Urinary bladder (tissue), 4 donors: ENCODE measurements at places on chromosomes 5 and 9. TPM values are rescaled to one million over a fixed set of nuclear protein-coding genes. Genes with fewer than 3 reads are reported as not detected.

DNA sequence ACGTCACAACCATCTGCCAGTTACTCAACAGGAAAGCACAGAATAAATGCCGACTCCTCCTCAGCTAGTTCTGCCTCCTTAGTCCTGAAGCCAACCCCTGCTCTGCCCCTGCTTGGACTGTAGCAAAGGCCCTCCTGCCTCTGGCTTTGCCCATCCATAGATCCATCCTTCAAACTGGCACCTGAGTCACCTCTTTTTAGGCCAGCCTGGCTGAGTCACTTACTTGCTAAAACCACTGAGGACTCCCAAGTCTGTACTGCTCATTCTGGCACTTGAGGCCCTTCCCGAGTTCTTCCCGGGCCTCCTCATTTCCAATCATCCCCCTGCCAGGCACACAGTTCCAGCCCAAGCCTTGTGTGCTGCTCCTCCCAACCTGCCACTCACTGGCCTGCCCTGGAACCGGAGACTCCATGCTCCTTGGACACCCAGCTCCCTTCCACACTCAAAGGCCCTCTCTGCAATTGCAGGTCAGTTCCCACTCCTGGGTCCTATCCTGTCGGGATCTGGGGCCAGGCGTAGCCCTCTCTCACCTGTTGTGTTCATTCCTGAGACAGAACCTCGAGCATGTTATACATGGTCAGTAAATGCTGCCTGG, 220.1 kb downstream of the DAB2IP start:
- no peak for DNase-seq

DNA sequence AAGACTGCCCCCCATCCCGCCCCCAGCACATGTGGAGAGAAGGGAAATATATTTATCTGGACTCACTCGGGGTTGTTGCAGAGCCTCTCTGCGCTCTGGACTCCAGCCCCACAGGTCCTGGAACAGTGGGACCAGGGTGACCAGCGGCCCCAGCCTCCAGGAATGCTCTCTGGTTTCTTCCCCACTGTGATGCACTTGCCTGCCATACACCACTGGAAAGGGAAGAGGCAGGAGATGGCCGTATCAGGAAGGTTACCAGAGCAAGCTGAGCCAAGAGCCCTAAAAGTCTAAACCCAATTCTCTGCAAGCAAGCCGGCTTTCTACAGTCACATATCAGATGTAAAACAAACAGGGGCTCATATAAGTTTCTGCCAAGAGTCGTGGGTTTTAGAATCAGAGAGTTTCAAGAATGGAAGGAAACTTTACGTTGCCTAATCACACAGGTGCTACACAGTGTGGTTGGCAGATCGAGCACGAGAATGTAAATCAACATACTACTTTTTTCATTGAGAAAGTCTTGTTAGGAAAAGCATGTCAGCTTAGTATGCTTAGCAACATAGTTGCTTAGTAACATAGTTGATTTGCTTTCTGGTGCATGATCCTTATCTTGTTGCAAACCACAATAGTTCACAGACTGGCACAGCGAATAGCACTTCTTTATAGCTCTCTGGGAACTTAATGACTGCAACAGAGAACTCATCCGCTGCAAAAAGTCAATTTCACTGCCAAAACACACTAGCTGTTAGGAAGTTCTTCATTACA, 201.2 kb downstream of the TARS1 start:
- DNase-seq = no peak

GRCh38 chr5:65508978-65509377, 27.3 kb upstream of the ADAMTS6 start:
- DNase-seq = no peak

DNA sequence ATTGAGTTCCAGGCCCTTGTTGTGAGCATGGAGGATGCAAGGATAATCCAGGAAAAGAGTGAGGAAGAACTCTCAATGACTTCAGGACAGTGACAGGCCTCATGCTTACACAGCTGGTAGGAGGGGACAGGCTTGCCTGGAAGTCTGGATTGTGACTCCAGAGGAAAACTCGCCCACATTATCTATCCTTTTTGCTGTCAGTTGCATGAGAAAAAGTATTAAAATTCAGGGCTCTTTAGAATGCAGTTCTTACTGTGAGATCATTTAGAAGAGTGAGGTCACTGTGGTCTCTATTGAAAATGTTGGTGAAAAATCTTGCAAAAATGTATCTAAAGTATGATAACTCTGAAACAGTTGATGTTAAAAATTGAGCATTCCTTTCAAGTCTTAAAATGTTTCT, 30.5 kb downstream of the NTRK2 start:
- DNase-seq = no peak

DNA sequence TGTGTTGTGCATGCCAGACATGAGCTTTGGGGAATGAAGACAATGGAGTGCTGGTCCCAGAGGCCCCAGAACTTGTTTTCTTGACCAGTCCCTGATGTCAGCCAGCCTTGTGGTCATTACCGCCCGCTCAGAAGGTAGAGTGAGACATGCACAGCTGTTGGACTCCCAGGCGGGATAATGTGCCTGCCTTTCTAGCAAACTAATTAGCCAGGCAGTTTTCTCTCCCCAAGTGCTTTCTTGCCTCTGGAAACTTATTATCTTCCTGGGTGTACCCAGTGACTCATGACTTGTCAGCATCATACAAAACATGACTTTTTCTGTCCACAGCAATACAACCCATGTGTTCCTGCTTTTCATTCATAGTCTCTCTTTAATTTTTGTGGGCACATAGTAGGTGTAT, 131.1 kb downstream of the RMI1 start:
- DNase-seq = no peak

DNA sequence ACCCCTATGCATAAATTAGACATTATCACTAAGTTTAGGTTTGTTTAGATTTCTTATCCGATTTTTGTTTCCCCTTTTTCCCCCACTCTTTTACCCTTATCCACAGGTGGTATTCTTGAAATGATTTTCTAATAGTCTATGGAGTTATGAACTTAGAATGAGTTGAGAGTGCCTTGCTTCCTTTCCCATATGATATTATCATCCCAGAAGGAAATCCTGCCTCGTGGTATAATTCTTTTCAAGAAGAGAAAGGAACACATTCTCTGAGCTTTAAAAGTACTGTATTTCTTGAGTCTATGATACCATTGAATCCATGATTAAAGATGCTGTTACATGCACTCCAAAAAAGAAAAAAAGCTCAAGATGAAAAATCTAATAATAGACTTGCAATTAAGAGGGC, 76.9 kb upstream of the ADAMTSL1 start:
- no peak for DNase-seq

- DNase-seq = no peak
Observed at GRCh38 chr9:82127465-82127864, 138.9 kb downstream of the SPATA31D1 start.

PFDN1 gene
- 86.5 TPM for polyA plus RNA-seq

BRD9 gene
- polyA plus RNA-seq = 27.6 TPM

TOMM5 gene
- polyA plus RNA-seq = 88.6 TPM

SLC34A1 gene
- polyA plus RNA-seq = 0.04 TPM

LTC4S gene
- polyA plus RNA-seq = 12.8 TPM

TRIM36 gene
- 0.34 TPM for polyA plus RNA-seq

SHROOM1 gene
- 48.3 TPM for polyA plus RNA-seq

CCDC180 gene
- 3.4 TPM for polyA plus RNA-seq
